Activated CD4-positive, CD25-positive, alpha-beta regulatory T cell treated with anti-CD3 and anti-CD28 coated beads, Interleukin-2, amount 50 U/mL, for 16 hours (primary cell): ENCODE measurements at places on chromosomes 7 and 10.

DNA sequence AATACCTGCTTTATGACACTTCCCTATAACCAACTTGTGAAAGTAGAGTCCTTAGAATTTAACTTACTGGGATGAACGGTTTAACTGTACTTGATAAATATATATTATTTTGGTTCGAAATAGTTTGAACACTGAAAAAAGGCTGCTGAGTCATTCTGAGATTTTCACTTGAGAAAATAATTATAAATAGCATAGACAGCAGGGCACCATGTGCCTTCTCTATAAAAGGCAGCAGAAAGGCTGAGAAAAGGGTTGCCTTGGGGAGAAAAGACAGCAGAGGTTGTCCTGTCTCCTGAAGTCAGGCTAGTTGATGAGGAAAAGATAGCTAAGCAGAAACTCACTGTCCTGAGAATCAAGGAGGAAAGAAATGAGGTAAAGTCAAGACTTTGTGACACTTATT lies 92.4 kb downstream of the CTTNBP2 start:
- no peak for DNase-seq

GRCh38 chr10:111784436-111784835 lies 399.1 kb downstream of the GPAM start:
- DNase-seq = no peak

GRCh38 chr10:61795551-61795950 lies 105.9 kb upstream of the ARID5B start:
- no peak for DNase-seq

- no peak for DNase-seq
Observed at GRCh38 chr10:120600871-120601649, 144.0 kb downstream of the PLPP4 start.

DNA sequence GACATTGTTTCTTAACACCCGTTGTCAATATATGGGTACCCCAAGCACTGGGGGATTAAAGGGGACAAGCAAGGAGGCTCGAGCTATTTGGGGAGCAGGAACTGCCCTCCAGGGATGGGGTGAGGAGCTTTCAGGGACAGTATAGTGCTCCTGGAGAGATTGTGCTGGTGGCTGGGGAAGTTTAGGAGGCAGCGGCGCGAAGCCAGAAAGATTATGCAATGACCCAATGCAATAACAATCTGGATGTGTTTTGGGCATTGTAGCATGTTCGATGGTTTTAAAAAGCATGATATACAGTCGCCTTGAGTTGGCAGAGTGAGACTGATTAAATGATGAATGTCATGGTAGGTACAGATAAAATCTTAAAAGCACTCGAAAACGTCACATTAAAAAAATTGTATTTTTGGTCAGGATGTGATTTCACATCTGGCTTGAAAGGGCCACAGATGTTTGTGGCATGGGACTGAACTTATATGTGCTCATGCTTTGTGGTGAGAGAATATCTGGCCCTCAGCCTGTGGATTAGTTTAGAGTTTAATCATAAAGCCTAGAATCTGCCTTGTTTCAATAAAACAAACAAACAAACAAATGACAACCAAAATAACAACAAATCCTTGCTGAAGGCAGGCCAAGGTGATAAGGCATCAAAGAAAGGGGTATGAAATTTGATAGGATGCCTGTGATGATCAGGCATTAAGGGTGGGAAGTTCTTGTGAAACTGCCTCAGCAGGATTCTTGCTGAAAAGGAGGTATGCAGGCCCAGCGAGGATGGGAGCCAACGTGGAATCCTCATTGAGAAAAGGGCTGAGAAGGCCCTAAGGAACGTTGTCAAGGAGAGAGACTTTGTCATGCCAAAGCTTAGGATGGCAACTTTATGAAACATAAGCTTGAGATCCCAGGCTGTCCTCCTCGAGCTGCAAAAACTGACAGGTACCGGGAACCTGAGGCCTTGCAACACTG lies 417.1 kb upstream of the KLF6 start:
- DNase-seq = no peak

DNA sequence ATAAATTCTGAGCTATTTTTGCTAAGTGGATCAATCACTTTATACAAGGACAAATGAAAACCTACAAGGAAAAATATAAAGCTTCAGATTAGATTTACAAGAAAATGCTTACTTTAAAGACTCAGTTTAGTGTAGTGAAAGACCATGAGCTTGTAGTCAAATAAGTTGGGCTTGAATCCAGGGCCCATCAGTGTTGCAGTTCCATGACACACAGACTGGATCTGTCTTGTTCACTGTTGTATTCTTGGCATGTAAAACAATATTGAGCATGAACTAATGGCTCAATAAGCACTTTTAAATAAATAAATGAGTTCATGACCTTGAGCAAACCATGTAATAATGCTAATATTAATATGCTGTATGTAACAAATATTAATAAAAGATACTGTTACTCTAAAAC lies 164.6 kb upstream of the KCND2 start:
- DNase-seq = no peak
